Epithelial cell of proximal tubule (primary cell): ENCODE measurements at places on chromosomes 16 and 17. TPM values are rescaled to one million over a fixed set of nuclear protein-coding genes. Genes with fewer than 3 reads are reported as not detected.

GFAP gene
- 0.58 and 1.0 TPM in 2 replicates for total RNA-seq

ST3GAL2 gene
- total RNA-seq = 23.3 and 28.6 TPM in 2 replicates

TBX21 gene
- total RNA-seq = not detected in 2 replicates

CEP295NL gene
- 0.29 TPM in 2 replicates for total RNA-seq

CES5A gene
- not detected in 2 replicates for total RNA-seq

KRT24 gene
- total RNA-seq = not detected in 2 replicates

KRTAP4-4 gene
- not detected in 2 replicates for total RNA-seq

CHST4 gene
- total RNA-seq = 0.12 and 1.1 TPM in 2 replicates

MT1M gene
- total RNA-seq = 19.1 and 124 TPM in 2 replicates

DNA sequence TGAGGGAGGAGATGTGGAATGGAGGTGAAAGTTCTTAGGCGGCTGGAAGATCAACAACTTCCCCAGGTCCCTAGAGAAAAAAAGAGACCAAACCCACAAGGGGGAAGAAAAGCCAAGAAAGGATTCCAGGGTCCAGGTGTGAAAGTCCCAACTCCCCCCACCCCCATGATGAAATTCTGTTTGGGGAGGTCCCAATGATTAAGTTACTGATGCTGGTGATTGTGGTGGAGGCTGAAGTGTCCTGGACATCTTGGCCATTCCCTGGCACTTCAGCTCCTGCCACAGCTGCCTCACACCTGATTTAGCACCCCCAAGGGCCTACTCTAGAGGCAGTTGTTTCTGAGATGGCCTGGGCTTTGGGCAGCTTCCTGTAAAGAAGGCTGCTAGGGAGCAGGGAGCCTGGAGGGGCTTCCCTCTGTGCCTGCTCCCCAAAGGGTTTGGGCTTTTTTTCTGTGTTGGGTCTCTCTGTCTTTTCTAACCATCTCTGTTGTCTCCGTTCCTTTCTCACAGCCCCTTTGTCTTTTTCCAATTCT lies 13.1 kb downstream of the HOXB4 start:
- DNase-seq = no peak

- DNase-seq = no peak
Observed at GRCh38 chr17:62038248-62038647, 26.8 kb downstream of the MED13 start.

DNA sequence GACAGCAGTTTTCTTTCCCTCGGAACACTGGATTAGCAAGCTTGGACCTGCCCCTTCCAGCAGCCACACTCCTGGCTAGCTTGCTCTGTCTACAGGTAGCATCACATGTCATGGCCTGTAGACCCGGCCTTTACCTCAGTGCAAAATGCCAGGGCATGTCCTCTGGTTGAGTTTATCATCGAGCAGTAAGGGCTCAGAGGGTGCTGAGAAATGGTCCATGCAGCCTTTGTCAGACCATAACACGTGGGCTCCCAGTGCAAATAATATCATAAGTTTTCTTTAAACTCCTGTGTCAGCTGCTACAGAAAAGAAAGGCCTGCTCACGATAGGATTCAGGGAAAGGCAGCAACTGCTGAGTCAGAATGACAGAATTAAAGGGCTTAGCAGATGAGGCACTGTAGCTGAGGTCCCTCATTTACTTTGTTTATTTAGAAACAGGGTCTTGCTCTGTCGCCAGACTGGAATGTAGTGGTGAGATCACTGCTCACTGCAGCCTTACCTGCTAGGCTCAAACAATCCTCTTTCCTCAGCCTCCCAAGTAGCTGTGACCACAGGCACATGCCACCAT lies 8.0 kb upstream of the GNA13 start:
- DNase-seq = peak; percentile 69

- DNase-seq = peak; percentile 66
Observed at GRCh38 chr16:57807968-57808528, 5.8 kb upstream of the KIFC3 start.

GRCh38 chr17:77492446-77493237 lies 351.9 kb downstream of the SEC14L1 start:
- DNase-seq = no peak

DNA sequence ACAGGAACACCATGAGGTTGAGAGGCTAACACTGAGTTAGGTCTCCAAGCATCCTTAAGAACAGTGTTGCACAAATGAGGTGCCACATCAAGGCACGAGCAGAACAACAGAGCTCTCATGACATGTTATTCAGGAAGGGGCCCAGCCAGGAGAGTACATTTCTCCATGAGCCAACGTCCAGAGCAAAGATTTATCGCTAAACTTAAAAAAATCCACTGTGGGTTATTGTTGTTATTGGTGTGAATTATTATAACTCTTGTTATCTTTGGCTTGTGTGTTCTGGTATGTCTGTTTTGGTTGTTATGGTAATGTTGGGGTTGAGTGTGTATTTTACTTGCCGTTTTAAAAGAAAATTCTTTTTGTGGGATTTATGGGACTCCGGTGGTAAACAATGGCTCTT lies 68.9 kb upstream of the MSI2 start:
- no peak for DNase-seq

DNA sequence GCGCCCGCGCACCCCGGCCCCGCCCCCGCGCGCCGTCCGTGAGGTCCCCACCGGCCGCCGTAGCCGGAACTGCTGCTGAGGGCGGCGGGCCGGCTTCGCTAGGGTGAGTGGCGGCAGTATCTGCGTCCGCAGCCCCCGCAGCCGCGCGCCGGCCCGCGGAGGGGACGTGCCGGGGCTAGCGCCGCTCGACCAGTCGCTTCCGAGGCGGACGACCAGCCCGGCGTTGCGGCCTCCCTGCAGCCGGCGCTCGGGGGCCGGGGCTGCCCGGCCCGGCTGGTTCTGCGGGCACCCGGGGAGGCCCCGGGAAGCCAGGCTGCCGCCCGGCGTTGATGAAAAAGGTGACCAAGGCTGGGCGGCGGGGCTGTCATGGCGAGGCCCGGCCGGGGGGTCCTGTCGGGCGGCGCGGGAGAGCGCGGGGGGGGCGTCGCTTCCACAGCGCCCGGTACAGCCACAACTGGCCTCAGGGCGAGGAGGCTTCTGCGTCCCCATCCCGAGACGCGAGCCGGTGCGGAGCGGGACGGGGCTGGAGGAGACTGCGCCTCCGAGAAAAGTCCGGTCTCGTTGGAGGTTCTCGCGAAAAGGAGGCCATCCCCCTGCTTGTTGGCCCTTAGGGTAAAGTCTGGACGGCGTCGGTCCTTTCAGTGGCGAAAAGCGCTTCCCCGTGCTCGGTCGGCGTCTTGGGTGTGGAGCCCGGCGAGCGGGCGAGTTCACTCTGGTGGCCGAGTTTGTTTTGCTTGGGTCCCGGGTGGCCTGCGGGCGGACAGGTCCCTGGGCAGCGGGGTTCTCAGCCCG lies at the start of gene CRAMP1:
TSS of gene CRAMP1 (plus strand) at position 41 of the 792 bp plus-strand sequence. CDS start 2,280 bp downstream, outside the sequence.
- no peak for DNase-seq

- DNase-seq = no peak
Observed at GRCh38 chr16:18942061-18942460, 15.9 kb upstream of the SMG1 start.

DNA sequence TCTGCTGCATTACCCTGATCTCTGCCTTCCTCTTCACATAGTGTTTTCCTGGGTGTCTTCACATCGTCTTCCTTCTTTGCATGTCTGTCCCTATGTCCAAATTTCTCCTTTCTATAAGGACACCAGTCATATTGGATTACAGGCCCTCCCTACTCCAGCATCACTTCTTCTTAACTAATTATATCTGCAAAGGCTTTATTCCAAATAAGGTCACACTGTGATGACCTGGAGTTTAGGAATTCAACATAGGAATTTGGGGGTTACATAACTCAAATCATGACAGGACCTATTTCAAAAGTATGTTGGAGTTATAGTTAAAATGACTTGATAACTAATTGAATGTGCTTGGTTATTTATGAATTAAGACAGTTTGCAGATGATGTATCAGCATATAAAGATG lies 490.5 kb upstream of the ERCC4 start:
- DNase-seq = no peak
